ENCODE measurements at places on chromosomes 2 and 18.

DNA sequence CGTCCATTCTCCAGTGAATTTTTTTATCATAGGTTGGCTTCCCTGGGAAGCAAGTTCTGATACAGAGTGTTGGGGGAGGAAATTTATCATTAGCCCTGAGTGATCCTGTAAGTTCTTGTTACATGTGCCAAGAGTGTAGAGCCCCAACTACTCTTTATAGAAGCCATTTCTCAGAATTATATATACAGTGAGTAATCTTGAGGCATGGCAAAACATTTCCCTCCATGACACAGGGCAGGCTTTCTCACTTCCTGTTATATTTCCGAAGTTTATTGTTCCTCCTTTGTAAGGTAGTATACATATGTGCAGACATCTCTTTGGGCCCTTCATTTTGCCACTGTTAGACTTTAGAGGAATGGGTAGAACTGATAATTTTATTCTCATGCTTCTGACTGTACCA is 484.7 kb upstream of the NRXN1 start:
- no peak for DNase-seq

DNA sequence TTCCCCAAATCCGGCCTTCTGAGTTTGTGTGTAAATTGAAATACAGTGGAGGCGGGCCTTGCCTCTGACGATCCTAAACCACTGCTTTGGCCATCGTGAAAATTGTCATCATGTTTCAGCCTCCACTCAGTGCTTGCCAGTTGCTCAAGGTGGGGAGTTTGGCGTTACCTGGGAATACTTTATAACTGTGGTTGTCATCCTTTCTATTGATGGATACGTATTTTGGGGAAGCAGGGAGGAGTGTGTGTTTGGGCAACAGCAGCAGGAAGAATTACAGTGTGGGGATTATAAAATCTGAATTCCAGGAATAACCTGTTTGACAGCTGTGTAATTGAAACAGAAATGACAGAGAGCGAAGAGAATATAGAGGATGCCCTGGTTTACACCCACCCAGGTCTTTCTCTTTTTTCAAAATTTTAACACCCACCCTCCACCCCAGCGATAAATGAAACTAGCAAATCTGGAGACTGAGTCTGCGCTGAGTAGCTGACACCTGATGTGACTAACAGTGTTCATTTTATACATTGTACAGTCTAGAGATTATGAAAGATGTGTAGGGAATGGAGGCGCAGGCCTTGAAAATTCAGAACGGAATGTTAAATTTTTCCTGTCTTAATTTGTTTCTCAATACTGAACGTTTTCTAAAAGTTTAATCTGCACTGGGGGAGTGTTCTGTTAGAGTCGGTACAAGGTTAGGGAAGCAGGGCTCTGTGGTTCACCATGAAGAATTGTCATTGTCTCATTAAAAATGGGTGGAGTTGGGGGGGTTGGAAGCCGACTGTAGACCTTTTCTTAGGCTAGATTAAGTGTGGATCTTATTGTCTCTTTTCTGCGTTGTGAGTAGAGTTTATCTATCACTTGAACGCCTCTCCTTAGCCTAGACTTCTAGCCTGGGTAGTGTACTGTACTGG is 1.6 kb downstream of the MAP4K4 start:
- no peak for DNase-seq

DNA sequence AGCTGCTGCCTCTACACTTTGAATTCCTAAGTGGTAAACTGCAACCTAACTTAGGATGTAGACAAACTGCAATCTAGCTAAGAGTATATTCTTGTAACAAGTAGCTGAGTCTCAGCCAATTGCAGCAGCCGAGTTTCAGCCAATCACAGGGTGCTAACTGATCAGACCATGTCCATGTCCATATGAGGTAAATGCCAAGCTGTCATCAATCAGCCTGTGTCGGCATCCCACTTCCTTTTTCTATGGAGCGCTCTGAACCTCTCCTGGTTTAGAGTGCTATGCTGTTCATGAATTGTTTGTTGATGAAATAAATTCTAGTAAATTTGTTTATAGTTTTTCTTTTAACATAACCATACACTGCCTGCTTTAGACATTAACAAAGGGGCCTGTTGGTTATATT is 408.8 kb downstream of the NBAS start:
- no peak for DNase-seq

DNA sequence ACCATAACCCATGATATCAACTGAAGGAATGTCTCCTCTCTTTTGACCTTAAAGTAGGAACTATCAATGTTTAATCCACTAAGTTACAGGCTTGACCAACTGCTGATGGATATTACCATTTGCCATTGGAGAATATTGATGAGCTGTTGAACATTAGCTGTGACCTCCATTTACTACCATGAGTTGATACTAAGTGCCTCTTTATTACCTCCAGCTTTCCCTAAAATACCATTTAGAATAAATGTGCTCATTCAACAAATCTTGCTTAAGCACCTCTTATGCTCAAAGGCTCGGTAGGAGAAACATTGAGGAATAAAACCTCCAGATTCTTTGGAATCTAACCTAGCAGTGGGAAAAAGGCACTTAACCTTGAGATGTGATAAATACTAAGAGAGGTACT is 81.2 kb downstream of the FAM124B start:
- no peak for DNase-seq

DNA sequence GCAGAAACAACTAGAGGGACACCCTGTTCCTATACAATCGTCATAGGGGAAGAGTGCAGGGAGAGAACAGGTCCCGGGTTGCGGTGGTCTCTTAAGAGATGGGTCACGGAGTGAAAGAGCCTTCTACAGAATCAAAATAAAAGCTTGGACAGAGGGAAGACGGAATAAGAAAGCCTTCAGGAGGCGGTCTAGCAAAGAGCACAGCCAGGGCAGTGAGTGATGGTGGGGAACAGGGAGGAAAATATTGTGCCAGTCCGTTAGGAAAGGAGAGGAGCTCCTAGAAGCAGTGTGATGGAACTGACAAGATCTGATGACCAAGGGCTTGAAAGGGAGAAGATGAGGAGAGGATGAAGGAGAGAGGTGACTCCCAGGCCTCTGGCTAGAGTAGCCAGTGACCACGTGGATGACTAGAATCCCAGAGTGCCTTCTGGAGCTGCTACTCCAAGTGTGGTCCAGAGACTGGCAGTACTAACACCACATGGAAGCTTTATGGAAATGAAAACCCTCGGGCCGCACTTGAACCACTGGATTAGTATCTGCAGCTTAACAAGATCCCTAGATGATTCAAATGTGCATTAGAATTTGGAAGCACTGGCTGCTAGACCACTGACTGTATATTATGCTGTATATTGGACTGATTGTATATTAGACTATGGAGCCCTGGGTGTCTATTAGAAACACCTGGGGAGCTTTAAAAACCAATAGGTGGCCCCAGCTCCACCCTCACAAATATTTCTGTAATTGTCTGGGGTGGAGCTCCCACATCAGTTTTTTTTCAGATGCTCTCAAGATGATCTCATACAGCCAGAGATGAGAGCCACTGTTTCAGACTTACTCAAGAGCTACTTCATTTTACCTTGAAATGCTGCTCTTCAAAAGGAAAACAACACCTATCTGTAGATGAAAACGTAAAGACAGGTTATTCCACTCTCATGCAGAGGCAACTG is 1.1 kb upstream of the EVA1A start:
- DNase-seq = no peak

GRCh38 chr2:99700482-99701398 is 210.9 kb upstream of the REV1 start:
- DNase-seq = no peak

GRCh38 chr2:162795312-162795711 is 43.3 kb downstream of the KCNH7 start:
- DNase-seq = no peak

DNA sequence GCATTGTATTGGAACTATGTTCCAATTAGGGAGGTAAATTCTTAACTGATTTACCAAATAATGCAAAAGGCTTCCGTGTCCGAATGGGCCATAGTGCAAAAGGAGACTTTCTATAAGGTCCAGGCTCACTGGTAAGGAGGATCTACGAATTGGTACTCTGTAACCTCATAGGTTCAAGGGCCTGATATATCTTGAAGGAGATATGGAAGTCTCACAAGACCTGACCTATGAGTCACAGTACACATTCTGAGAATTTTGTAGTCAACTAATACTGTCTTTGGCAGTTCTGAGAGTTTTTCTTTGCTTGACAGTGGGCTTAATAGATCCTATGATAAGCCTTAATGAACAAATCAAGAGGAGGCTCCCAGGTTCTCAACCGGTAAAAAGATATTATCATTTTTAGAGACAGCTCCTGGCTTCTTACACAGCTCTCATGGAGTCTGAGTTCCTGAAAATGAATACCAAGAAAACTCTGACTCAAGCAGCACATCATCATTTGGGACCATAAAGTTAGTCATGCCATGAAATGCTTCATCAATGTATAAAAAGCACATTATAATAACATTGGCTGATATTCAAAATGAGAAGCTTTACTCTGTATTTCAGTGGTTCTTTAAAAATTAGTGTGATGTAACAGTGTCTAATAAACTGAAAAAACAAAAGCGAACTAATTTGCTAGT is 1275.2 kb upstream of the CRIM1 start:
- no peak for DNase-seq

DNA sequence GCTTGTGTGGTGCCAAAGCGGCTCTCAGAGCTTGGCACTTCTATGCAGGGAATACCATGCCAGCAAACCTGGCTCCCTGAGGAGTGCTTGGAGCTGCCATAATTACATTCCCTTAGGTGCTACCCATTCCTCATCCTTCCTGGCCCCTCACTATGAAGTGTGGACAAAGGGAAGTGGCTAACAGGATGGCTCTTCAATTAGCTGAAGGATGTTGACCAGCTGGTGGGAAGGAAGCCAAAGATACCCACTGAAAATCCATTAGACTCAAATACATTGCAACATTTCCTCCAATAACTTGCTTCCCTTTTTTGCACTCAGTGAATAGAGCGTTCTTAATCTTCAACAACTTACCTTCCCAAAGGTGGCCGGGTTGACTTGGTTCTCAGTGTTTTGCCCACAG is 8.5 kb downstream of the RFX8 start:
- DNase-seq = no peak

- DNase-seq = no peak
Measured at GRCh38 chr2:167144179-167144898, 256.1 kb downstream of the XIRP2 start.

DNA sequence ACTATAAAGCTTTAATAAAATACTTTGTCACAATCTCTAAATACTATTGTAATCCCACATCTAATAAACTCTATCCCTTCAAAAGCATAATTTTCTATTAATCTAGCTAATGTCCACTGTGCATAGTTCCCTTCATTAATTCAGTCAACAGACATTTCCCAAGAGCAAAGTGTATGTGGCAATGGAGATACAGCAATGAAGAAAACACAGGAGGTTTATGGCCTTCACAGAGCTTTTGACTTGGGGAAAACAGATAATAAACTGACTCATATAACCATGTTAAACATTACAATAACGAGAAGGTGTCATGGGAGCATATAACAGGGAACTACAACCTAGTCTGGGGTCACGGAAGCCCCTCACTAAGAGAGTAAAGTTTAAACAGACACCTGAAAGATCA is 86.3 kb downstream of the SPIRE1 start:
- DNase-seq = no peak

GRCh38 chr2:103959174-103960128 is 894.5 kb upstream of the POU3F3 start:
- no peak for DNase-seq

DNA sequence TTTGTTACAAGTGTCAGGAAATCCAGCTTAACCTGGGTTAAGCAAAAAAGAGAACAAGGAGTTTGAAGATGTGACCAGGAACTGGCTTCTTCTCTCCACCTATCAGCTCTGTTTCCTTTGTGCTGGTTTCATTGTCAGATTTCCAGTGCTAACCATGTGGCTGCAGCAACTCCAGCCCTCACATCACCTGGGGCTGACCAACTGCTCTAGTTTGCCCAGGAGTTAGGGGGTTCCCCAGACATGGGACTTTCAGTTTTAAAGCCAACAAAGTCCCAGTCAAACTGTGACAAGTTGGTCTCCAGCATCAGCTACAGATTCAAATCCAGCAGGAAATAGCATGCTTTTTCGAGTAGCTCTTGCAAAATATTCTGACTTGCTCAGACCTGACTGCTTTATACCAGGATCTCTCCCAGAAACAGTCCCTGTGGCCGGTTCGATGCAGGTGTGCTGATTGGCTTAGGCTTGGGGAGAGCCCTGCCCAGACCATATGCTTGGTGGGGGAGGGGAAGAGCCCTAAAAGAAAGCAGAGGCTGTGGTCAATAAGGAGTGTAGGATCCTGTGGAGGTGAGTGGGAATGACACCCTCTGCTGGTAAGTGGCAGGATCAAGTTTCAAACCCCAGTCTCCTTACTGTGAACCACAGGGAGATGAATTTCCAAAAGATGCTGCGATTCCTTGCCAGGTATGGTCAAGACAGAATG is 49.5 kb downstream of the KCNE4 start:
- DNase-seq = no peak

DNA sequence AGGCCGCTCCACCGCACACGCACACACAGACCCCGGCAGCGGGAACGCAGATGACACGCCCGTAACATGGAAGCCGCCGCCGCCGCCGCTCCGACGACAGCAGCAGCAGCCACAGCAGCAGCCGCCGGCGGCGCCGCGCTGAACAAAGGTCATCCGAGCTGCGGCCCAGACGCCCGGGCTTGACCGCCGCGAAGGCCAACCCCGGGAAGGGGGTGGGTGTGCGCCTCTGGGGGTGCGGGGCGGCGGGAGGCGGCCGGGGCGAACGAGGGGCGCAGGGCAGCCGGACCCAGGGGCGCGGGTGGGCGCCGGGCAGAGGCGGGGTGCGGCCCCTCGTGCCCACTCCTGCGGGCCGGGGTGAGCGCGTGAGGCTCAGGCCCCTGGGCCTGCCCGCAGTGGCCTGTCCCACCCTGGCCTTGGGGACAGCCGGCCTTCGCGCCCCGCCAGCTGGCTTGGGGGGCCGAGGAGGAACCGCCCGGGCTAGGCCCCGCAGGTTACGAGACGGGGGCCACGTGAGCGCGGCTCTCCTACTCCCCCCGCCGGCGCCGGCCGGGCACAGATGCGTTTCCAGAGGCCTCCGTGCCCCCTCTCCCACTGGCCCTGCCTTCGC is 1.0 kb upstream of the ZNF532 start:
- peak; percentile 14 for DNase-seq

- no peak for DNase-seq
Measured at GRCh38 chr2:20229322-20230113, 4.6 kb upstream of the SDC1 start.

- no peak for DNase-seq
Measured at GRCh38 chr2:85926931-85927661, 38.3 kb upstream of the ST3GAL5 start.

DNA sequence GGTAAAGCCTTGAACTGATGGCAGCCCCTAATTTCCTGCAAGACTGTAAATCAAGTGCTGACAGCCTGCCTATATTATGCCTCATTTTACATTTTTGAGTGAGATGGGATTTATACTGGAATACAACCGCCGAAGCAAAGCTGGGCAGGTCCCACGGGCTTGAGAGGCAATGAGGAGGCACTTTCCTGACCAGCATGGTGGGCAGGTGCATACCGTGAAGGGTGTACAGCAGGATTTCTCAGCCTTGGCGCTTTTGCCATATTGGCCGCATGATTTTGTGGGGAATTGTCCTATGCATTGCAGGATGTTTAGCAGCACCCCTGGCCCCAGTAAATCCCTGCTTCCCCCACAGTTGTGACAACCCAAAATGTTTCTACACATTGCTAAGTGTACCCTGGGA is 22.8 kb downstream of the CEP68 start:
- DNase-seq = no peak

GRCh38 chr2:201839727-201840126 is 33.4 kb downstream of the CDK15 start:
- DNase-seq = no peak
